ENCODE measurements at places on chromosomes 3 and 15. TPM values are rescaled to one million over a fixed set of nuclear protein-coding genes. Genes with fewer than 3 reads are reported as not detected.
A peak's percentile ranks its signal among the peaks of the same experiment; 100 is the strongest.

The GOLGA8T gene
- not detected for total RNA-seq

- peak; percentile 4 for DNase-seq
Measured at GRCh38 chr3:120791913-120792312, 49.4 kb downstream of the GTF2E1 start.

GRCh38 chr3:100695696-100696095 lies 13.6 kb upstream of the TFG start:
- DNase-seq = no peak

- DNase-seq = no peak
Measured at GRCh38 chr15:43514241-43515057, 3.0 kb upstream of the MAP1A start.

DNA sequence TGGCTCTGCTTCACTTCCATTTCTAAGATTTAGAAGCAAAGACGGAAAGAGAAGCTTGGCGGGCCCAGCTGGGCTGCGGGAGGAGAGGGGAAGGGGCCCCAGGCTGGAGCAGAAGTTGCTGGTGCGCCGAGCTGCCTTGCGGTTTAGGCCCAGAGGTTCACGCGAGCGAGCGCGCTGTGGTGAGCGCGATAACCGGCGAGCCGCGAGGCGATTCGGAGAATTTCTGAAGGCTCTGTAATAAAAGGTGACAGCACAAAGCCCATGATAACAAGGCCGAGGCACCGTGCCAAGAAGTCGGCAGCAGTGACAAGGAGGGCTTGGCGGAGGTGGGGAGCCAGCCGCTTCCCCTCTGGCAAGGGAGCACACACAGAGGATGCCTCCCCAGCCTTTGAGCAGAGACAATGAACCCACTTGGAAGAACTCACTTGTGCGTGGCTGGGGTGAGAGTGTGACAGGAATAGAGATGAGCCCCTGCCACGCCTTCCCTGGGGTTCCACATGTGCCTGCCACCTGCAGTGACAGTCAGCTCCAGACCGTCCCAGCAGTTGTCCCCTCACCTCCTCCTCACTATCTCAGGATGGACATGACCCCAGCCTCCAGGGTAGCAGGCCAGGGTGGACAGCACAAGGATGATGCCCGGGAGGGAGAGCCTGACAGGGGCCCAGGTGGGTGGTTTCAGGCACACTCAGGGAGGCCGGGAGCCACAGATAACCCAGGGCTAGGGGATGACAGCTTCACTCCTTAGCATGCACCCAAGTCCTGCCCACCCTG lies 315.2 kb downstream of the UACA start:
- no peak for DNase-seq
